ENCODE measurements at places on chromosomes 6 and 20.

DNA sequence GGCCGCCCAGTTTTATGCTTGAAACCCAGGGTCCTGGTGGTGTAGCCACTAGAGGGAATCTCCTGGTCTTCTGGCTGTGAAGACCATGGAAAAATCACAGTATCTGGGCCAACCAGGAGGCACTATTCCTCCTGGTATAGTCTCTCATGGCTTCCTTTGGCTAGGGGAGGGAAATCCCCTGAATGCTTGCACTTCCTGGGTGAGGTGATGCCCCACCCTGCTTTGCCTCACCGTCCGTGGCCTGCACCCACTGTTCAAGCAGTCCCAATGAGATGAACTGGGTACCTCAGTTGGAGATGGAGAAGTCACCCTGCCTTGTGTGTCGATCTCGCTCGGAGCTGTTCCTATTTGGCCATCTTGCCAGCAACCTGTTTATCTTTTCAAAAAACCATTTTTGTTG, 10.1 kb upstream of the ZNF337 start:
- DNase-seq, result no peak

GRCh38 chr20:22740829-22741228, 156.5 kb upstream of the FOXA2 start:
- DNase-seq, result no peak

- DNase-seq, result no peak
Observed at GRCh38 chr6:105494688-105495087, 91.8 kb upstream of the PREP start.

GRCh38 chr6:165091121-165091785, 218.2 kb downstream of the C6orf118 start:
- DNase-seq, result no peak

- no peak for DNase-seq
Observed at GRCh38 chr6:20688710-20689500, 154.6 kb downstream of the CDKAL1 start.
